Pancreas (tissue), 10 donors: ENCODE measurements at places on chromosomes 11 and 22. TPM values are rescaled to one million over a fixed set of nuclear protein-coding genes. Genes with fewer than 3 reads are reported as not detected.

GRCh38 chr11:469684-470560 is 19.8 kb downstream of the PTDSS2 start:
- DNase-seq: no peak

DNA sequence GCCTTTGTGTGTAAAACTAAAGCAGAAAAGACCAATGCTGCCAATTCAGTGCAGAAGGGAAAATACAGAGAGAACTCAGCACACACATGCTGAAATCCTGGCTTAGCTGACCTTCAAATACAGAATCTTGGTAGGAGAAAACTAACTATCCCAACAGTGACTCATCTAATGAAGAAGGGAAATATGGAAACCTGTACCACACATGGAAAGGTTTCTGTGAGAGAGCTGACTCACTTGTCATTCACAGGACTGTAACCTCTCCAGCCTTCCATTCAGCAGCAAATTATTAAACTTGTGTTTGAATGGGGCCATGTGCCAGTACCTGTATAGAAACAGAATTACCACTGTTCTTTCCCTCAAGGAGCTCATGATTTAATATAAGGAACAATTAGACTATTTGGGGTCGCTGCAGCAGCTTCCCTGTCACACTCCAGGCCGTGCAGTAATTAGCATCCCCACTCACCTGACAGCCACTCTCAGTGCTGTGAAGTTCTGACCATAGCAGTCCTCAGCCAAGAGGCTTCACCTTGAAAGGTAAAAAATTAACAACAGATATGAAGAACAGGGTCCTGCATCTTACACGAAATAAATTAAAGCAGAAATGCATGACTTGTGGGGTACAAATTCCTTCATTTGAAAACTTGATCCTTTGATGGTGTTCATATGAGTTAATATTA is 53.9 kb downstream of the MSANTD4 start:
- no peak for DNase-seq

DNA sequence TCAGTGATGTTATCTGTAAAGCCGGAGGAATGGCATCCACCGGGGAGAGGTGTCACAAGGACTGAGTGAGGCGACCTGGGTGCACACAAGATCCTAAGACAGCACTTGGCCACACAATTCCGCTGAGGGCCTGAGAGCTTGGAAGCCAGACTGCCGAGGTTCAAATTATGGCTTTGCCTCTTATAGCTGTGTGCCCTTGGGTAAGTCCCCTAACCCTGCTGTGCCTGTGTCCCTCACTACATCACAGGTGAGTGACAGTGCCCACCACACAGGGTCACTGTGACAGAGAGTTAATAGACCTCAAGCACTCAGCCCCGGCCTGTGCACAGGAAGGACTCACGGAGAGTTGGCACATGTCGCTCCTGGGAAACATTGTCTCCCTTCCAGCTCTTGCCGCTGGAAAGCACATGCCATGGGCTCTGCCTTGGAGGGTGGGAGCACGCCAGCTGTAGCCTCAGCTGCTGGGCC is 592 bp downstream of the RHOD start:
- DNase-seq: no peak

DNA sequence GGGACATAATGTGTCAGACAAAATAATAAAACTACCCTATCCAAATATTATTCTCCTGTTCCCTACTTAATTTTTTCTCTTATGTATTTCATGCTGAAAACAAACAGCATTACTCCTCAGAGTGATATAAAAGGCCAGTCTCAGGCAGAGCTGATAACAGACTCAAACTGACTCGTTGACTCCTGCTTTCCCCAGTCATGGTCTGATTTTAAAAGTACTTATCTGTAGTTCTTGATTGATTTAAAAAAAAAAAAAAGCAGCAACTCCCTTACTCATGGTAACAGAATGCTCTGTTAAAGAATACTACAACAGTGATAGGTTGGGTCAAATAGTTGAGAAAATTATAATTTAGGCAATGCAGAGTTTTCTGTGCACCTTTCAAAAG is 90.3 kb upstream of the BARX2 start:
- no peak for DNase-seq

The C22orf31 gene
- 0.16 TPM for polyA plus RNA-seq

The IGF2 gene
- 25.1 TPM for polyA plus RNA-seq

The DSCAML1 gene
- 1.9 TPM for polyA plus RNA-seq

The CREB3L1 gene
- polyA plus RNA-seq: 59.1 TPM

The SAA2 gene
- polyA plus RNA-seq: 3.3 TPM

The OR4D5 gene
- not detected for polyA plus RNA-seq

The ADM gene
- polyA plus RNA-seq: 10.8 TPM
